ENCODE measurements at places on chromosomes 6 and 20. TPM values are rescaled to one million over a fixed set of nuclear protein-coding genes. Genes with fewer than 3 reads are reported as not detected.

DNA sequence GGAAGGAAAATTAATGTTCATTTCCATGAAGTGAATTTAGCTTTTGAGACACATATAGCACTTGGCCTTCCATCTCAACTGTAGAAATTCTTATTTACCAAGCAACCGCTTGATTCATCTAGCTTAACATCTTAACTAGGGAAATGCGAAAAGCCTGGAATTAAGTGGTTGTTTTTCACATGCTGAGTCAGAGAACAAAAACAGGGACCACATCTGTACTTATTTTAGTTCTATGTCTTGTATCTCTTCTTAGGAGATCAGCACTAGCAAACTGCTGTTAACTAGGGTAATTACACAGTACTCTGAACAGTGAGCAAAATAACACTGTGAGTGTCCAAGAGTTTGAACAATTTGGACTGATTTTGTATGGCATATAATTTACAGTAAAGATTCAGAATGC is 590.9 kb upstream of the NRSN1 start:
- no peak for DNase-seq

GRCh38 chr6:122400462-122401089 is 1.1 kb downstream of the HSF2 start:
- no peak for DNase-seq

GRCh38 chr6:43097098-43097489 is 21.0 kb downstream of the PTK7 start:
- DNase-seq, result no peak

DNA sequence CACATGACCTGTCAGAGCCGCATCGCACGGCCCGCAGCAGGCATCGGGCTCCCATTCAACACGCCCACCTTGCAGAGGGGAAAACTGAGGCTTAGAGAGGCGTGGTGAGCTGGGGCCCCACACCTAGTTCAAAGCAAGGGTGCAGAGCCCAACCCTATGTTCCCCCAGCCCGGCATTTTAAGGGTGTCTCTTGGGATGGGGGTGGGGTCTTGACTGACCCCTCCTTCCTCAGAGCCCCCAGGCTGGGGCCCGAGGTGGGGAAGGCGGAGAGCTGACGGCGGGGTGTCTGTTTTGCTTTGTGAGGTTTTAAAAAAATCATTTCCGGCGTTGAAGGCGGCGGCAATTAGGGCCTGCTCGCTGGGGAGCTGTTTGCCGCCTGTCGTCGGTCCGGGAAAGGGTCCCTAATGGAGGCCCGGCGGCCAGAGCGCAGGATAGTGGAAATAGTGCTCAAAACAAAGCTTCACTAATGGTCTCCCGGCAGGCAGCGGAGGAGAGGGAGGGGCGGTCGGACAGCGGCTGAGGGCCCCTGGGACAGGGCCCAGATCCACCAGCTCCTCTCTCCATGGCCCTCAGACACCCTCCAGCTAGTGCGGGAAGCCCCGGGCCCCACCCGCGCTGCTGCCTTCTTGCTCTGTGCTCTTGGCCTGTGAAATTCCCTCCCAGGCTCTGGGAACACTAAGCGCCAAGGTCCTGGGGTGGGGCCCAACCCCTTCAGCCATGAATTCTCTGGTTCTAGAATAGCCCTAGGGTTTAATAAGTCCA is 11.9 kb downstream of the VSTM2L start:
- no peak for DNase-seq

DNA sequence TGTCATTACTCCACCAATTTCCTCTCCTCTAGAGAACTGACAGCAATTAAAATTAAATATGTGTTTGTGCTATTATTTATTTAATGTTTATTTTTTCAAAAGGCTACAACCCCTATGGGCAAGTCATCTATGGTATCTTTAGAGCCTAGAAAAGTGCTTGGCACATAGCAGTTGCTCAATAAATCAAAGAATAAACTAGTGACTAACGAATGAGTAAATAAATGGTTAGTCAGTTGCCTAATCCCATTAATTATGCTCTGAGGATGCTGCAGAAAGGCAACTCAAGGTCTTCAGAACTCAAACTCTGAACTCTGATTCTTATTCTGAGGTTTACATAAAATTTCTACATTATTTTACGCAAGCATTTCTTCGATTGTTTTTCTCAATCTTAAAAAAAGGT is 193.0 kb upstream of the TSHZ2 start:
- DNase-seq, result no peak

DNA sequence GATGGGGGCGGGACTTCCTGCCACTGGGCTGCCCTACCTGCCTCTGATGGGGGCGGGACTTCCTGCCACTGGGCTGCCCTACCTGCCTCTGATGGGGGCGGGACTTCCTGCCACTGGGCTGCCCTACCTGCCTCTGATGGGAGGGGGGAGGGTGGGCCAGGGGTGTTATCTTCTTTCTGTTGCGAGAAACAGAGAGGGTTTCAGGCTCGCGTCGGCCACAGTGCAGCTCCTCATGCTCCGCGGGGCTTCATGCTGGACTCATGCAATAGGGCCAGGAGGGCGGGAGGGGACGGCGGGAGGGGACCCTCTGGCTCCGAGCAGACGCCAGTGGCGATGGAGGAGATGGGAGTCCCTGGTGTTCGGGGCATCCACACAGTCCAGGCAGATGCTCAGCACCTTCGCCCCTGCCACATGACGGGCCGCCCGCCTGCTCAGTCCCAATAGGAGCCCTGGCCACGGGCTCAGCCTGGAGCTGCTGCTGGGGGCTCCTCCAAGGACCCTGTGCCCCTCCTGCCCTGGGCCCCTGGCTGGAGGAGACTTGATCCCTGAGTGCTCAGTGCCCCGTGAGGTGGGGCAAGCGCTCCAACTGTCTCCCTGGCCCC is 48.8 kb upstream of the CHRNA4 start:
- DNase-seq, result no peak

DNA sequence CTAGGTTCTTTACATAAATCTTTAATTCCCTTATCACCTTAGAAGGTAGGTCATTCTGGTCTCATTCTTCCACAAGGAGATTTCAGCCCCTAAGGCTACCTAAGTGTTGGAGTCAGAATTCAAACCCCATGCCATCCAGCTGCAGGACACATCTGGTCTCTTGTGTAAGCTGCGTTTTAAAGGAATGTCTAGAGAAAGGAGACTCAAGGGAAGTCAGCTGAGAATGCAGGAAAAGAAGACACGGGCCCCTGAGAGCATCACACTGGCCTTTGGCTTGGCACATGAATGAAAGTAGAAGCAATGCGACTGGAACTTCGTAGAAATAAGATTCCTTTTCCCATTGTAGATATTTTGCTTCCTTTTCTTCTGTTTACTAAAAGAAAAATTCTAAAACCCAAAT is 76.7 kb upstream of the SYNJ2 start:
- no peak for DNase-seq

- no peak for DNase-seq
Measured at GRCh38 chr6:72522735-72523141, 99.1 kb upstream of the KCNQ5 start.

DNA sequence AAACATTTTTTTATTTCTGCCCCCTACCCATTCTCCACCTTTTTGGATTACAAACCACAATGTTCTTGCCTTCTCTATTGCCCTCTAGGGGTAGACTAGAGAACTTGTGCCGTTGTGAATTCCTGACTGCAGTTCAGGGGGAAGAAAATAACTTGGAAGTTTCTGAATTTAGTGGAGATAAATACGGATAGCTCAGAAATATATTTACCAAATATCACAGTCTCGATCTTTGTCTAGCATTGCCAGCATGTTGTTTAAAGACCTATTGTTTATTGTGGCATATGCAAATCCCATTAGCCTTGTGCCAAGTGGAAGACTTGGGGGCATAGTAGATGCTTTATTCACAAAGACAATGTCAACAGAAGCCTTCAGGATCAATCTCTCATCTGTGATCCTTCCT is 154.1 kb upstream of the MMS22L start:
- no peak for DNase-seq

- no peak for DNase-seq
Measured at GRCh38 chr6:143368426-143368825, 82.1 kb downstream of the ADAT2 start.

DNA sequence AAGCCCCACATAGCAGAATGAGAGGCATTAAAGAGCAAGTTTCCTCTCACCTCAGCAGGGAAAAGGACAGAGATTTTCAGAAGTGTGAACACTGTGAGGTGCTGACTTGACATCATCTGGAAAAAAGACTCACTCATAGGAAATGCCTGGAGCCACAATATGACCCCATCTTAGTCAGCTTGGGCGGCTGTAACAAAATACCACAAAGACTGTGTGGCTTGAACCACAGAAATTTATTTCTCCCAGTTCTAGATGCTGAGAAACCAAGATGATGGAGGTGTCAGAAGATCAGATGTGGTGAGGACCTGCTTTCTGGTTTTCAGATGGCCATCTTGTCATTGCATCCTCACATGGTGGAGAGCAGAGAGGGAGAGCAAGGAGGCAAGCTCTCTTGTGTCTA is 253.1 kb downstream of the ADGB start:
- no peak for DNase-seq

- DNase-seq, result peak; percentile 61
Measured at GRCh38 chr6:26421259-26422144, 18.8 kb upstream of the BTN3A3 start.

DNA sequence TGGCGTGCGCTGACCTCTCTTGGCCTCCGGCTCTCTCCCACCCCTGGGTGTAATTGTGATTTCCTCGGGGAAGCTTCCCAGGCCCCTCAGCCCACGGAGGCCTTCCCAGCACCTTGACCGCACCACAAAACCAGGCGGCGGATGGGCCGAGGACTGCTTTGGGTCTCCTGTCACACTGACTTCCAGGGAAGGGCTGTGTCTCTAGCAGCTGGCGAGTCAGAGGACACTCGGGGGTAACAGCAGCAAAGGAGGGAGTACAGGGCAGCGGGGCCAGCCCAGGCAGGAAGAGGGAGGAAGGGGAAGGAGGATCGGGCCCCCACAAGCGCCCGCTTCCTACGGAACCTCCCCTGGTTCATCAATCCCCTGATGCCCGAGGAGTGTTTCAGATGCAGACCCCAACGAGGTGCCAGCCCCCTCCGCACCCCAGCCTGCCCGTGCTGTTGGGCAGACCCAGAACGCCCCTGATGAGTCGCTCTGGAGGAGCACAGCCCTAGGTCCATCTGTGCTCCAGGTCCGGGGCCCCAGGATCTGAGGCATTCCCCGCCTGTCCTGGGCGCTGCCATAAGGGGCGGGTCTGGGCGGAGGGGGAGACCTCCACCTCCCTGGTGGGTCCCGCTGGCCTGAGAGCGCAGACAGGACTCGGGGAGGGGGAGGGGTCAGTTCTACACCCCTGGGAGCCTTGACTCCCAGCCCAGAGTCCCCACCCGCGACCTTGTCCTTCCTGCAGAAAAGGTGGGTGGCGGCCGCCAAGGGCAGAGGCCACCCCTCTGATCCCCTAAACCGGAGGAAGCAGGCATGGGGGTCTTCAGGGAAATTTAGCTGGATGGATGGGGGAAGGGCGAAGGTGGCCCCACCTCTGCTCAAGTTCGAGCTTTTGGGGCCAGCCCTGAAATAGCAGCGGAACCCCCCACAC is 956 bp downstream of the CHRNA4 start:
- peak; percentile 29 for DNase-seq

GRCh38 chr6:163231356-163232014 is 183.0 kb upstream of the QKI start:
- DNase-seq, result no peak

- DNase-seq, result no peak
Measured at GRCh38 chr6:13355043-13355945, 27.0 kb upstream of the TBC1D7 start.

DNA sequence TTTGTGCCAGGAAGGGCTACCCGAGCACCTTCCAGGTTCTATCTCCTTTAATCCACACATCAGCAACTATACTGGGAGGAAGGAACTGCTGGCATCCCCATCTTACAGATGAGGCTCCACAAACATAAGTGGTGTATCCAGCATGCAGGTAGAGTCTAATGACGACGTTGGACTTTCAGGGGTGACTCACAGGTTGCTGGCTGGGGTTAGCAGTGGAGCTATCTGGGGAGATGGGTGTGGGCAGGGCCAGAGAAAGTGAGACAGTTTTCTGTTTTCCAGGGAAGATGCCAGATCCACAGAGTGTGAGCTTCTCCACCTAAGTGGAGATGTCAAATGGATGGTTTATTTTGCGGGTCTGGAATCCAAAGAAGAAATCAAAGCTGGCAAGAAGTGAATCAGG is 31.8 kb downstream of the CDH22 start:
- DNase-seq, result no peak

GRCh38 chr20:35607003-35607735 is 8.5 kb upstream of the SPAG4 start:
- no peak for DNase-seq

- peak; percentile 47 for DNase-seq
Measured at GRCh38 chr6:111871725-111872400, 1.4 kb downstream of the FYN start.

GRCh38 chr20:584161-584970 is 25.7 kb downstream of the TCF15 start:
- DNase-seq, result no peak

DNA sequence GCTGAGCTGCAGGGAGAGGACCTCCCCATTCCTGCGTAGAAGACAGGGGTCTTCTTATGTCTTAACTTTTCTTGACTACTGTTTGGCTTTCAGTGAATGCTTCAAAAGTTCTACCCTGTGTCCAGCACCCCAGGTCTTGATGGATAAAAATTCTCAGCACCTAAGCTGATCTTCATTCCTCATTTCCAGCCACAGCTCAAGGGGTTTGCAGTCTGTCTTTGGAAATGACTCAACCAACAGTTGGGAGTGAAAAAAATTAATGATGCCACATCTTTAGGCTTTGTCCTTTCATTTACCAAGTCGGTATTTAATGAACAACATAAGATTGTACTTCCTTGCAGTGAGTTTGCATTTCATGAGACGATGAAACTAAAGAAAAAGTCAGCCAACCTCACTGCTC is 40.3 kb downstream of the PRDM1 start:
- no peak for DNase-seq

GRCh38 chr6:85250586-85251220 is 199.2 kb upstream of the NT5E start:
- DNase-seq, result no peak

DNA sequence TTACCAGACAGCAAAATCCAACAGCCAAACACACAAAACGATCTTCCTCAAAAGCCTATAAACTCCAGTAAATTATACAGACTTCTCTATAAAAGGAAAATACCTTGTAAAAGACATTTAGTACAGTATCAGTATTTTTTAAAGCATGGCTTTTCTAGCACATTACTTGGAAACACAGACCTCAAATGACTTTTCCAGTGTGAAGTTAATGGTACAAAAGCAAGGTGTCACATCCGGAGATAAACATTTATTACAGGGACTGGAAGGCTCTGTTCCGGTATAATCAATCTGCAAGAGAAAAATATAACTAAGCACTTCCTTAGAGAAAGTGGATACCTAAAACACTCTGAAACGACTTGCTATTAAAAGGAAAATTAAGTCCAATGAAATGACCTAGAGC is 17.1 kb downstream of the TMEM30A start:
- no peak for DNase-seq

- no peak for DNase-seq
Measured at GRCh38 chr6:136420853-136421252, 129.4 kb downstream of the MAP7 start.

Gene KIAA0408
- total RNA-seq, result 3.1 TPM

Gene SCRT2
- not detected for total RNA-seq

Gene KCNQ5
- total RNA-seq, result not detected

Gene CRISP2
- not detected for total RNA-seq

Gene ULBP2
- total RNA-seq, result 0.65 TPM

Gene LPA
- not detected for total RNA-seq

Gene PLA2G7
- 0.27 TPM for total RNA-seq

Gene CTCFL
- total RNA-seq, result not detected

All from Right ventricle myocardium superior (tissue), 1 donor.